ENCODE measurements at places on chromosomes 2 and 18.

- DNase-seq, result no peak
Measured at GRCh38 chr18:59094569-59094968, 45.1 kb upstream of the SEC11C start.

DNA sequence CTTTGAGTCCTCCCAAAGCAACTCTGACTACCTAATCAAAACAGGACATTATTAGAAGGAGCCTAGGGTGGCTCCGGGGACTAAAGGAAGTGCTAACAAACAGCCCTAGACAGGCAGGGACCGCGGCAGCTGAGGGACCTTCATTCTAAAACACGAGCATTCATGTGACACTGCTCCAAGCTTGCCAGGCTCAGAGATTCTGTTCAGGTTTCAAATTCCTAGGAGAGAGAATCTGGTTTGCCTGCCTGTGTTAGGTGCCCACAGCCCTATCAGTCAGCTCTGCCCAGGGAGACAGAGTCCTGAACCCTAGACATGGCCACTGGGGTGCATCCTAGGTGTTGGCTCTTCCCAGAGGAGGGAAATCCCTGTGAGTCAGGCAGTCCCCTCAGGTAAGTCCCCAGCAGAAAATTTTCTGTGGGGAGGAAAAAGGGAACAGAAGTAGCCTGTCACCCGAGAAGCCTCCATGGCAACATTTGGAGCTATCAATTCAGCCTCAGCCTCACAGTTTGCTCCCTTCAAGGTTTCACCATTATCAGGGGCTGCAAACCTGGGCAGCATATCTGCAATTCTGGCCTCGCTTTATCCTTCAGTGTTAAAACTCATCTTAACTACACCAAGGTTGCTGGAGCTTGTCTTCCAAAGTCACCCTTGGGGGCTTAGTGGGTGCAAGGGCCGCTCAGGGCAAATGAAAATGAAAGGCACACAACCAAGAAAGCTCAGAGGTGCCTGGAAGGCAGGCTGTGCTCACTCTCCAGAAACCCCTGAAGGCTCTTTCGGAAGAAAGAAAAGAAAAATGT lies 28.6 kb downstream of the PCBP1 start:
- DNase-seq, result no peak

DNA sequence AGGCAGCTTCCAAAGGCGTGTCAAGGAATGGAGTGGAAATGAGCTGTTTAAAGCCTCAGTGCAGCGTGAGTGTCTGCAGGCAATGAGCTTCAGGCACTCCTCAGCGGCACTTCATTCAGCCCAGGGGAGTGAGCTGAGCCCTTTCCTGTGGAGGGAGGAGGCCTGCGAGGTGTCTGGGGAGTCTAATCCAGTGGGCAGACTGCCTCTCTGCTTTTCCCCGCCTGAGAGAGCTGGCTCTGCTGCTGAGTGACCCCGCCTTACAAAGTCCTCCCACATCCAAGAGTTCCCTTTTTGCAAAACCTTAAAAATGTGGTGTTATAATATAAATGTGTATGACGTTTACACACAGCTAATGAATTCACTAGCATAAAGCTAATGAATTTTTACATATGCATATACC lies 7.0 kb upstream of the LDLRAD4 start:
- no peak for DNase-seq

- no peak for DNase-seq
Measured at GRCh38 chr18:74508366-74508765, 12.2 kb downstream of the CNDP2 start.

GRCh38 chr2:56376699-56377665 lies 193.2 kb downstream of the CCDC85A start:
- DNase-seq, result no peak

- DNase-seq, result no peak
Measured at GRCh38 chr2:181170256-181170655, 189.9 kb downstream of the UBE2E3 start.

GRCh38 chr18:39627936-39628335 lies 2062.3 kb upstream of the CELF4 start:
- no peak for DNase-seq
